ENCODE measurements at places on chromosomes 3 and 15. TPM values are rescaled to one million over a fixed set of nuclear protein-coding genes. Genes with fewer than 3 reads are reported as not detected.

EPHB1 gene
- total RNA-seq, result 1.6 TPM

GRCh38 chr3:108897883-108898282 lies 55.8 kb downstream of the GUCA1C start:
- no peaks in the 10 kb centered on the region for H3K36me3 ChIP-seq
- no peaks in the 10 kb centered on the region for H3K27me3 ChIP-seq
- DNase-seq, result no peak
- H3K27ac ChIP-seq, result no peak overlapping the region
- no peaks in the 10 kb centered on the region for H3K4me1 ChIP-seq

CASR gene
- total RNA-seq, result 0.20 TPM

DNA sequence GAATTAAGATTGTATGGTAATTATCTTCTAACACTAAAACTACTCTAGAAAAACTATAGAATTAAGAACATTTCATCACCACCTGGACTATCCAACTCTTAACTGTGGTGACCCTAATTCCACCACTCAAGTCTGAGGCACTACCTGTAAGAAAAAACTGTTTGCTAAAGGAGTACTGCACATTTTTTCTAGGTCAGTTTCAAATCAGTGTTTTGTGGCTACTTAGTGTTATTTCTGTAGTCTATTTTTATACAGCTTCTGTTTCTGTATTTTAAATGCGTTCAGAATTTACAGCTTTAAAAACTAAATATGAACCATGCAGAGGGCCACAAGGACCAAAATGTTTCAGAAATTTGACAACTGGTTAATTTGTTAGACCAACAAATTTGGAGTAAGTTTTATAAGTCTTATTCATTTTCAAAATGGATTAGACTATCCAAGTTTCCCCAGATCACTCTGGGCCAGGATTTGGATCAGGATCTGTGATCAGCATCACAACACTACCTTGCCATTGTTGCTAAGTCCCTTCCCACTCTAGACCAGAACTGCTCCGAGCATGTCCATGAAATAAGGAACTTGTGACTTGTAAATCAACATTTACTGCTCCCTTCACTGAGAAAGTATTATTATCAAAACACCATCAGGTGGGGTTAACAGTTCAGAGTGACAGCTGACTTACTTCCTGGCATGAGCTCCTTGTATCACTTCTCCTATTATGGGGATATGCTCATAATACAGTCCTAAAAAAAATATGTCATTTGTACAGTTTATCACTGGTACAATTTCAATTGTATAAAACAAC lies 8.6 kb downstream of the GLT8D1 start:
- no peaks in the 10 kb centered on the region for H3K27me3 ChIP-seq
- H3K27ac ChIP-seq, result no peak overlapping the region
- no peaks in the 10 kb centered on the region for H3K4me1 ChIP-seq
- H3K36me3 ChIP-seq, result peaks cover 72% of the 10 kb centered on the region

- DNase-seq, result no peak
- H3K4me1 ChIP-seq, result no peaks in the 10 kb centered on the region
- no peak overlapping the region for H3K4me3 ChIP-seq
- H3K27me3 ChIP-seq, result no peaks in the 10 kb centered on the region
- no peaks in the 10 kb centered on the region for H3K36me3 ChIP-seq
Observed at GRCh38 chr3:171688593-171688992, 121.7 kb downstream of the PLD1 start.

DNA sequence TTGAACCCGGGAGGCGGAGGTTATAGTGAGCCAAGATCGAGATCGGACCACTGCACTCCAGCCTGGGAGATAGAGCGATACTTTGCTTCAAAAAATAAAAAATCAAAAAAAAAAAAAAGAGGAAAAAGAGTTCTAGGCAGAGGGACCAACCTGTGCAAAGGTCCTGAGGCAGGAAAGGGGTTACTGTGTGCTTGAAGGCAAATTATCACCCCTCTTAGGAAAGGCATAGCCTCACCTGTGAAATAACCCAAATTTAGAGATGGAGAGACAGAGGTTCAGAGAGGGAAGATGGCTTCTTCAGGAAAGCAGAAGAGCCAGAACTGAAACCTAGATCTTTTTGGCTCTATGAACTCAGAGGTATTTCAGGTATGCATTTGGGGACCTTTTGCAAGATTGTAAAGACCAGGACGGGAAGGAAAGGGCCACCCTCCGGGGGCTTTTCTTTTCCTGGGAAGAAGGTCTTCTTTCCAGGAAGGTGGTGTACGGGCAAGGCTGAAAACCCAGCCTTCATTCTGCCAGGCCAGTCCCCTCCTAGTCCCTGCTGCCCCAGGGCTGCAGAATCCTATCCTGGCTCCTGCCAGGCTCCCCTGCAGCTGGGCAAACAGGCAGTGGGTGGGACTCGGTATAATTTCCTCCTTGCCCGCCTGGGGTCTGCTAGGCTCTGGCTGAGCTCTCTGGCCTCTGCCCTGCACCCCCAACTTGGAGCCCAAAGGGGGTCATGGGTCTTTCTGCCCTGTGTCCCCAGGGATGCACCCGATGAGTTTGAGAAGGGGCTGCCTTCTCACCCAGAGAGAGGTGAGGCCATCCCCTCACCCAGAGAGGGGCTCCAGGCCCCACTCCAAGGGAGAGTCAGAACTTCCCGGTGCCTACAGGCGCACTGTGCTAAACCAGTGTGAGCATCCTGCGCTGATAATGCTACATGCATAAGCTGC lies 14.4 kb upstream of the CSK start:
- peaks cover 12% of the 10 kb centered on the region for H3K4me1 ChIP-seq
- no peaks in the 10 kb centered on the region for H3K27me3 ChIP-seq
- no peaks in the 10 kb centered on the region for H3K36me3 ChIP-seq
- H3K4me3 ChIP-seq, result no peak overlapping the region
- DNase-seq, result no peak
- no peak overlapping the region for H3K27ac ChIP-seq

GRCh38 chr15:51760805-51761204 lies 9.4 kb downstream of the TMOD2 start:
- H3K4me1 ChIP-seq, result peaks cover 7% of the 10 kb centered on the region
- no peak for DNase-seq
- no peak overlapping the region for H3K4me3 ChIP-seq

- H3K27ac ChIP-seq, result no peak overlapping the region
- no peaks in the 10 kb centered on the region for H3K36me3 ChIP-seq
- no peaks in the 10 kb centered on the region for H3K4me1 ChIP-seq
- H3K4me3 ChIP-seq, result no peak overlapping the region
Observed at GRCh38 chr15:33243869-33244268, 49.4 kb upstream of the FMN1 start.

DNA sequence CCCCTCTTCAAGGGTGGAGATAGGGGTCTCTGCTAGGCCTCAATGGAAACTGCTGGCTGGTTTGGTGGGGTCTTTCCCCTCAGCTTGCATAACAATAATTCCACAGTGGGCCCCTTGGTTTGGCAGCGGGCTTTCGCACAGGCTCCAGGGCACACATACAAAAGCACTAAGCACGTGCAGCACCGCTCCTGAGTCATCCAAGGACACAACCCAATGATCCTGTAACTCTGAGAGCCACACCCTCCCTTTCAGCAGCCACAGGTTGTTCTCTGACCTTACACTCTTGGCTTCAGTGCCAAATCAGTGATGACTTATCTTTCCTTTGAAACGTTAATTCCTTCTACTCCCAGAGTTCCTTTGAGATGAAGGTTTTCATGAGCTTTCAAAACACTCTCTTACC lies 41.7 kb downstream of the DAPK2 start:
- no peaks in the 10 kb centered on the region for H3K36me3 ChIP-seq
- H3K27me3 ChIP-seq, result no peaks in the 10 kb centered on the region
- no peak for DNase-seq
- no peak overlapping the region for H3K4me3 ChIP-seq

DNA sequence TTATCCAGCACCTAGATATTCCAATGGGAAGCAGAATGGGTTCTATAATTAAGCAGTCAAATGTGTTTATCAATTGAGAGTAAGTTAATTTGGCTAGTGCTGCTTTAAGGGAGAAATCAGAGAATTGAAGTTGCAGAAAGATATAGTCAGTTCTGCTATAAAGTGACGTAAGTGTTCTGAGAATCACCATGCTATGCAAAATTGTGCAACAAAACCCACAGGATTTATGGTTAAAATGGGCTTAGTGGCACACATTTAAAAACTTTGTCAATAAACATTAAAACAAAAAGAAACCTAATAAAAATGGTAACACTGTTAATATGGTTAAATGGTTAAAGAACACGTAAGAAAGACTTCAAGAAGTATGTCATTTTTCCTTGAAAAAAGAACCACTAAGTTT lies 74.5 kb downstream of the TMEM108 start:
- no peak for DNase-seq
- H3K4me1 ChIP-seq, result no peaks in the 10 kb centered on the region
- no peak overlapping the region for H3K27ac ChIP-seq
- H3K4me3 ChIP-seq, result no peak overlapping the region
- H3K36me3 ChIP-seq, result no peaks in the 10 kb centered on the region
- no peaks in the 10 kb centered on the region for H3K27me3 ChIP-seq

DNA sequence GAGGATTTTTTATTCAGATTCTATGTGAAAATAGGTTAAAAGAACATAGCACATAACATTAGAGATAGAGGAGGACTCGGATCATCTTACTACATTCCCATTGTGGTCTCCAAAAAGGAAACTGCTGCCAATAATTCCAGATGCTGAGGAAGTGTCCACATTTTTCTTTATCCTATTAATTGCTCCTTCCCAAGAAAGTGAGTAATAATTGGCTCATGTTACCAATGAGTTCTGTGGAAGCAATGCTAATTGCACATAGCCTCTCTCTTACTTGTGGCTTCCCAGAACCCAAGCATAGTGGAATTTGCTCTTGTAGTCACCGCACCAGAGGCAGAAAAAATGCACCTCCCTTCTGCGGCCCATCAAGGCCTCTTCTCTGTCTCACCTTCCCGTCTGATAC lies 208.4 kb downstream of the PLOD2 start:
- no peak for DNase-seq
- H3K4me3 ChIP-seq, result no peak overlapping the region
- H3K27ac ChIP-seq, result no peak overlapping the region
- no peaks in the 10 kb centered on the region for H3K36me3 ChIP-seq
- no peaks in the 10 kb centered on the region for H3K4me1 ChIP-seq

- peaks cover 3% of the 10 kb centered on the region for H3K4me1 ChIP-seq
- no peak overlapping the region for H3K4me3 ChIP-seq
- no peaks in the 10 kb centered on the region for H3K36me3 ChIP-seq
- no peaks in the 10 kb centered on the region for H3K27me3 ChIP-seq
- DNase-seq, result no peak
Observed at GRCh38 chr3:161414907-161415306, 43.6 kb upstream of the SPTSSB start.

GRCh38 chr3:52217409-52217805 lies 8.0 kb downstream of the TLR9 start:
- H3K27ac ChIP-seq, result peak overlapping the region; percentile 78
- H3K4me3 ChIP-seq, result no peak overlapping the region
- H3K4me1 ChIP-seq, result peaks cover 50% of the 10 kb centered on the region
- H3K36me3 ChIP-seq, result peaks cover 34% of the 10 kb centered on the region
- DNase-seq, result no peak

DNA sequence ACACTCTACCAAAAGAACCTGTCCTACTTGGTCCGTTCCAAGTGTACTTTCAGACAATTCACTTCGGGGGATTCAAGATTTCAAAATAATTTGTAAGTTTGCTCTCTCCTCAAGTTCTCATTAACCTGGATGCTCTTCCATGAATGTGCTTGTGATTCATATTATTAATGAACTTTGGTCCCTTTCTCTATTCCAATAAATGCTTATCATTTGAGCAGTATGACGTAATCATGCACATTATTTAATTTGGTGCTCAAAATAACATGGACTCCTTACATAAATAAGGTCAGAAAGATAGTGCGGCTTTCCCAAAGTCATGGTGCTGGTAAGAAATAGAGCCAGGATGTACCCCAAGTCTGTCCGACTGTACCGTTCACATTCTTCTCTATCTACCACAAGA lies 323.2 kb upstream of the SLCO3A1 start:
- H3K36me3 ChIP-seq, result no peaks in the 10 kb centered on the region
- DNase-seq, result no peak
- H3K4me1 ChIP-seq, result peaks cover 6% of the 10 kb centered on the region
- H3K4me3 ChIP-seq, result no peak overlapping the region
- no peaks in the 10 kb centered on the region for H3K27me3 ChIP-seq

- H3K27ac ChIP-seq, result no peak overlapping the region
- H3K4me3 ChIP-seq, result no peak overlapping the region
- H3K27me3 ChIP-seq, result no peaks in the 10 kb centered on the region
- H3K4me1 ChIP-seq, result no peaks in the 10 kb centered on the region
- no peak for DNase-seq
Observed at GRCh38 chr15:28026221-28026620, 72.9 kb downstream of the OCA2 start.

GRCh38 chr3:170055209-170055608 lies 17.4 kb downstream of the GPR160 start:
- no peaks in the 10 kb centered on the region for H3K4me1 ChIP-seq
- H3K36me3 ChIP-seq, result no peaks in the 10 kb centered on the region
- H3K27ac ChIP-seq, result no peak overlapping the region
- H3K4me3 ChIP-seq, result no peak overlapping the region

- H3K4me3 ChIP-seq, result no peak overlapping the region
- no peaks in the 10 kb centered on the region for H3K27me3 ChIP-seq
- no peak overlapping the region for H3K27ac ChIP-seq
- no peaks in the 10 kb centered on the region for H3K4me1 ChIP-seq
- peaks cover 17% of the 10 kb centered on the region for H3K36me3 ChIP-seq
Observed at GRCh38 chr15:72006382-72006781, 111.6 kb downstream of the MYO9A start.

- no peak for DNase-seq
- no peaks in the 10 kb centered on the region for H3K4me1 ChIP-seq
- no peaks in the 10 kb centered on the region for H3K27me3 ChIP-seq
- no peaks in the 10 kb centered on the region for H3K36me3 ChIP-seq
Observed at GRCh38 chr15:46322753-46323152, 687.9 kb downstream of the SQOR start.

- no peaks in the 10 kb centered on the region for H3K27me3 ChIP-seq
- DNase-seq, result no peak
- no peak overlapping the region for H3K27ac ChIP-seq
Observed at GRCh38 chr3:148175214-148175613, 522.5 kb upstream of the AGTR1 start.

NOX5 gene
- total RNA-seq, result 0.14 TPM

SOX14 gene
- total RNA-seq, result not detected

RBSN gene
- total RNA-seq, result 27.6 TPM

- H3K36me3 ChIP-seq, result no peaks in the 10 kb centered on the region
- H3K4me3 ChIP-seq, result no peak overlapping the region
Observed at GRCh38 chr3:60046210-60046609, 996.4 kb upstream of the CFAP20DC start.

C3orf22 gene
- total RNA-seq, result not detected

DNA sequence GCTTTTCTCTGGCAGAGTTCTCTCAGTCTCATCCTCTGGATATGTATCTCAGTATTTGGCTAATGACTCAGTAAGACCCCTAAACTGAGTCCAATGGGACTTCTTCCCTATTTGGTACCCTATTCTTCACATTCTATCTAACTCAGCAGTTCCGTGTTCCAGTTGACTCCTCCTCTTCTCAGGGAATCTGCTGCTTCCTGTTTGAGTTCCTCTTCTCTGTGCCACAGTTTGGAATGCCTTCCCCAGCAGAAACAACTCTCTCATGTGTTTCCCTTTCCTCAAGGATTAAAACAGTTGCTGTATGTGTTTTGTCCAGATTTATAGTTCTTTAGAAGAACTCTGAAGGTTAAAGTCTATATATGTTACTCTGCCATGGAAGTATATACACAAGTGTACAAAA lies 344.0 kb upstream of the RARB start:
- no peaks in the 10 kb centered on the region for H3K4me1 ChIP-seq
- no peak for DNase-seq

PLA2G4D gene
- total RNA-seq, result not detected
